ENCODE measurements at places on chromosomes 5 and 9. TPM values are rescaled to one million over a fixed set of nuclear protein-coding genes. Genes with fewer than 3 reads are reported as not detected.

Gene SETD9
- 10.1 TPM for total RNA-seq

Gene RAB3C
- total RNA-seq, result 0.67 TPM

Gene ANKRD18A
- 1.0 TPM for total RNA-seq

Gene ACOT12
- total RNA-seq, result not detected

Gene ABLIM3
- total RNA-seq, result 31.9 TPM

- DNase-seq, result no peak
- H3K4me1 ChIP-seq, result no peaks in the 10 kb centered on the region
- no peaks in the 10 kb centered on the region for H3K27me3 ChIP-seq
- H3K36me3 ChIP-seq, result no peaks in the 10 kb centered on the region
- no peak overlapping the region for H3K27ac ChIP-seq
These were observed 569.8 kb upstream of the RIOK2 start for GRCh38 chr5:97752871-97753270.

- H3K27ac ChIP-seq, result no peak overlapping the region
- DNase-seq, result no peak
- H3K27me3 ChIP-seq, result no peaks in the 10 kb centered on the region
- H3K4me3 ChIP-seq, result no peak overlapping the region
- H3K36me3 ChIP-seq, result peaks cover 71% of the 10 kb centered on the region
These were observed 26.1 kb downstream of the CHD1 start for GRCh38 chr5:98902733-98903132.

GRCh38 chr9:77829420-77829819 is 181.3 kb upstream of the GNA14 start:
- H3K4me3 ChIP-seq, result no peak overlapping the region
- H3K36me3 ChIP-seq, result no peaks in the 10 kb centered on the region
- no peak for DNase-seq
- H3K27me3 ChIP-seq, result no peaks in the 10 kb centered on the region
- H3K4me1 ChIP-seq, result peaks cover 6% of the 10 kb centered on the region
- no peak overlapping the region for H3K27ac ChIP-seq

DNA sequence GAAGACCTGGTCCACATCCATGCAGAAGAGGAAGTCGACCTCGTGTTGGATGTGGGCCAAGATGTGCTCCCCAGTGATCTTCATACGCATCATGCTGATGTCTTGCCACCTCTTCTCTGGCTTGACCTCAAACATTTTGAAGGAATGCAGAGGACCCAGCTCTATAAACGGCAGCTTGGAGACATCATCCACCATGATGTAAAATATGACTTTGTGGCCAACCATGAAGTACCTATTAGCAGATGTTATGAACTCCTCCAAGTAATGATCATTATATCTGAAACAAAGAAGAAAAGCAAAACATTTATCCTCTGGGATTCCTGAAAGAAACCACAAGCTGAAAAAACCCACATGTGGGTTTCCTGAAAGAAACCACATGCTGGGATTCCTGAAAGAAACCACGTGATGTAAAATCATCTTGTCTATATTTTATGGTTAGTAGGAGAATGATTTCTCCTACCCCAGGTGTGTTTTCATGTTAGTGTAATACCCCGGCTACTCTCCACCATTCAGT is 52.3 kb downstream of the GGTA1 start:
- H3K27ac ChIP-seq, result no peak overlapping the region
- no peak for DNase-seq
- no peak overlapping the region for H3K4me3 ChIP-seq
- no peaks in the 10 kb centered on the region for H3K27me3 ChIP-seq

DNA sequence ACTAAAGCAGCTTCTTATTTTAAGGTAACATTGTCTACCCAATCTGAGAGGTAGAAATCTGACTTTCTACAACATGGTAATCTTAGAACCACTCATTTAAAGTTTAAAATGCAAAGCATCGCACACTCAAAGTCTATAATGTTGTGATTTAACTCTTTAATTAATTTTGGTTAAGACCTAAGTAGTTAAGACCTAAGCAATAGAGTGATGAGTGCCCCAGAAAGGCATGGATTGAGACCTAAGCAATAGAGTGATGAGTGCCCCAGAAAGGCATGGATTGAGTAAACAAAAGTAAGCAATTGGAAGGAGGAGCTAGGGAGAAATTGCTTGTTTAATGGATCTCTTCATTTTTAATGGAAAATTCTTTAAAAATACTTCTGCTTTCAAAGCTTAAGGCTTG is 86.8 kb downstream of the NLN start:
- H3K4me1 ChIP-seq, result no peaks in the 10 kb centered on the region
- no peak overlapping the region for H3K4me3 ChIP-seq
- no peaks in the 10 kb centered on the region for H3K36me3 ChIP-seq
